ENCODE measurements at places on chromosomes 5 and 9.

GRCh38 chr9:91179237-91180138, 182.2 kb downstream of the AUH start:
- no peak for DNase-seq

GRCh38 chr5:42349163-42349562, 74.1 kb upstream of the GHR start:
- no peak for DNase-seq

- DNase-seq: no peak
Measured at GRCh38 chr9:111731928-111732327, 62.8 kb downstream of the SHOC1 start.

GRCh38 chr5:67648201-67648671, 451.6 kb upstream of the CD180 start:
- DNase-seq: no peak

- DNase-seq: no peak
Measured at GRCh38 chr5:44535621-44536020, 146.4 kb upstream of the FGF10 start.

GRCh38 chr5:57445006-57445704, 37.5 kb downstream of the ACTBL2 start:
- DNase-seq: no peak

DNA sequence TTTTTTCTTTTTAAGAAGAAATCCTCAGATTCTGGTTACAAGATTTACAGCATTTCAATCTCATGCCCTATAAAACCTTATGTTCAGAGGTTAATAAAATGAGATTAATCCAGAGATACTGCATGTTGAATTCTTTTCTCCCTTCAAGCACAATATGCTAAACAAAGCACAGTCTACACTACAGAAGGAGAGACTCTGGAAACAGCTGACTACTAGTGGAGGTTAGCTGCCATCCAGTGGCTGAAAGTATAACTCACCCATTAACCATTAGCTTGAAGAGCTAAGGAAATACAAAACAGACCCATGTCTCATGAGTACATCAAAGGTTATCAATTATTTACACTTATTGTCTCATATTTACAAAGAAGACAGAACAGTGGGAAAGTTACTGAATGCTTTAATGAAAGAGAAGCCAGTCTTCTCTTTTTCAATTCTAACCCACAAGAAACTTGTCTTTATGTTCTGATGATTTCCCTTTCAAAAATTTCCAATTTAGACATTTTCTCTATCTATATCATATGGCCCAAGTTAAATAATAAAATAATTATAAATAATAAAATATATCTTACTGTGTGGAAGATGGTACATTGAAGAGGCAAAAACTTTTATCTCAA, 12.7 kb upstream of the DNAH5 start:
- DNase-seq: no peak

- DNase-seq: no peak
Measured at GRCh38 chr5:91207248-91207647, 175.9 kb downstream of the ARRDC3 start.

GRCh38 chr5:177496727-177497291, 595 bp downstream of the PDLIM7 start:
- DNase-seq: no peak

Data from stimulated activated naive CD4-positive, alpha-beta T cell treated with Interleukin-2 at 50 U/mL for 16 hours (primary cell).